Activated CD4-positive, alpha-beta T cell treated with anti-CD3 and anti-CD28 coated beads for 36 hours (primary cell): ENCODE measurements at places on chromosomes 11 and 22.

- no peak for DNase-seq
These were observed 54.6 kb downstream of the POLD3 start for GRCh38 chr11:74646954-74647353.

DNA sequence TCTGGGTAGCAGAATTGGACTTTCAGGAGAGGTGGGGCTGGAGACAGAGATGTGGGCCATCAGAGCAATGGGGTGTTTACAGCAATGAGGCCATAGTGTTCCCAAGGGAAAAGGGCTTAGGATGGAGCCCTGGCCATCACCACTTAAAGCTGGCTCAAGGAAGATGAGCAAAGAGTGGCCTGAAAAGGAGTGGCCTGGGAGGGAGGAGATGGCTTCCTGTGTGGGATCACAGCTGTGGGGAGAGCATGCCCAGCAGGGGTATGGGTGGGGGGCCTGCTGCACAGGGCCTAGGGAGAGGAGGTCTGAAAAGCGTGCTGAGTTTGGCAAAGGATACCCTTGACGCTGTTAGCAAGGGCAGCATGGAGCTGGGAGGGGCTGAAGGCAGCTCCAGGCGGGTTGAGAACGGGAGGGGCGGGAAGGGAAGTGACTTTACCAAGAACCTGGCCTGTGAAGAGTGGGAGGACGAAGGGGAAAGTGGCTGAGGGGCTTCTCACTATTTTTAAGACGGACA, 13.9 kb downstream of the LRRC32 start:
- no peak for DNase-seq

GRCh38 chr11:110710628-110711381, 1.4 kb downstream of the ARHGAP20 start:
- DNase-seq = peak; percentile 13

- peak; percentile 39 for DNase-seq
These were observed 2.3 kb downstream of the PRSS23 start for GRCh38 chr11:86802601-86803051.

DNA sequence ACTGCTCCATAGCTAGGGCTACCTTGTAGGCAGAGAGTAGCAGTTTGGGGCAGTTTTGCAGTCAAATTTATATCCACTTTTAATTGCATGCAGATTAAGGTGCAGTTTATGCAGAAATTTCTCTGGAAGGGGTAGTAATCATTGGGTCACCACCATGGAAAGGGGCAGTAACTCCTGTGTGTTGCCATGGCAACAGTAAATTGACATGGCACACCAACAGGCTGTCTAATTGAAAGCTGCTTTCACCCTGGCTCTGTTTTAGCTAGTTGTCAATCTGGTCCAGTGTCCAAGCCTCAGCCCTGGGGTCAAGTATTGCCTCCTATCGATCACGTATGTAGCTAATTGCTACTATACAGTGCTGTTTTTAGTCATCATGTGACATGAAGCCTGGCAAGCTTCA, 786.1 kb upstream of the CNTN5 start:
- DNase-seq = no peak

GRCh38 chr22:22390989-22391388, 117.6 kb downstream of the ZNF280B start:
- no peak for DNase-seq

- no peak for DNase-seq
These were observed 33.3 kb downstream of the ELF5 start for GRCh38 chr11:34480314-34480713.

GRCh38 chr11:109371444-109372176, 50.4 kb upstream of the C11orf87 start:
- DNase-seq = no peak

DNA sequence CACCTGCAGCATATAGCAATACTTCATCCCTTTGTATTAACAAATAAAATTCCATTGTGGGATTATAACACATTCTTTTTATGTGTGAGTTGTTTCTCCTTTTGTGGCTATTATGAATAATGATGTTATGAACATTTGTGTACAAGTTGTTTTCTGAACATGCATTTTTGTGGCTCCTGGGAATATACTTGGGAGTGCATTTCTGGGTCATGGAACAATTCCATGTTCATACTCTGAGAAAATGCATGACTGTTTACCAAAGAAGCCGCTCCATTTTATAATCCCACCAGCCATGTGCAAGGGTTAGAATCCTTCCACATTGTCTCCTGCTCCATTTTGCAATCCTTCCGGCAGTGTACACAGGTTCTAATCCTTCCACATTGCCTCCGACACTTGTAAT, 713.8 kb downstream of the TBC1D22A start:
- no peak for DNase-seq

DNA sequence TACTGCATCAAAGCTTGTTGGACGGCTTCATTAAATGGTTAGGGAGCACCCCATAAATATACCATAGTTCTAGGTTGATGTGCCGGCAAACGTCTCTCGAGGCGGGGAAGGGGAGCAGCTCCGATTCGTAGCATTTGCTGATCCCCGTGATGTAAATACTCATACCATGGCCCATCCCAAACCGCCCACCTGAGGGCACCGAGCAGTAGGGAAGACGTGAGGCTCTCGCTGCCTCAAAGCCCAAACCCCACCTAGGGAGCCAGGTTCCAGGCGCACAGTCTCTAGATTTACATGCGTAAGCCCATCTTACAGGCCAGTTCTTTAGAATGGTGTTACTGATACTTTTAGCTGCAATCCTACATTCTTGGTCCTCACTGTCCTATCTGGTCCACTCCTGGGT, 124.0 kb downstream of the FEZ1 start:
- DNase-seq = no peak

DNA sequence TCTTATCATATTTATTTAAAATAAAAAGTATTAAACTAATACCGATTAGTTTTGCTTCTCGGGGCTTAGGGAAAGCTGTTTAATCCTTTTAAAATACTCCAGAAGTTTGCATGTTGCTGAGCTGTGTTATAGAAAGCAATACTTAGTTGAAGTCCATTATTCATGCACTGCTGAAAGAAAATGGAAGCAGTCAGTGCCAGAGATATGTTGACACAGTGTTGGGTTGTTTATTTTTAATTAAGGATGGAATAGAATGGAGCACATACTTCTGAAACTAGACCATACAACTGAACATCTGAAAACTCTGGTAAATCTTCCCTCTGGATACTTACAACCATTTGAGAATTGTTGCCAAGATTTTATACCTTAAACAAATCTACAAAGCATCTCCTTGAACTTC, 282.7 kb upstream of the CCDC179 start:
- no peak for DNase-seq

- no peak for DNase-seq
These were observed 444.4 kb downstream of the DLG2 start for GRCh38 chr11:85182441-85183387.

GRCh38 chr11:14499560-14500180, at the start of gene COPB1:
Gene COPB1 (minus strand): TSS chr11:14499811. CDS start chr11:14498928, 883 bp downstream.
- DNase-seq = peak; percentile 96

- no peak for DNase-seq
These were observed 34.7 kb downstream of the GALNT18 start for GRCh38 chr11:11587122-11587521.

DNA sequence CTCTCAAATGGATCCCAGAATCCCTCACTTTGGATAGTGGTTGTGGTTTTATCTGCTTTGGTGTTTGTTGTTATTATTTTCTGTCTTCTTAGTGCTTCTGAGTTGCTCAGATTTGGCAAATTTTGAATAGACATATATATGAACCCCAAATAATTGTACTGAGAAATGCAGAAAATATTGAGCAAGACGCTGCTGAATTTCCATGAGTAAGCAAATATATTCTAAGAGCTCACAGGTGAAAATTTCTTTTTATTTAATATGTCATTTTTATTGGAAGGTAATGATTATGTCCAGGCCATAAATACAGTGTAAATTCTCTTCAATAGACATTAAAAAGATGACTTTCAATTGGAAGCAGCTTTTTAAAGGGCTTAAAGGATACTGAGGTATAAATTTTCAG, 152.1 kb downstream of the FAT3 start:
- no peak for DNase-seq

- no peak for DNase-seq
These were observed 378.2 kb downstream of the OPCML start for GRCh38 chr11:133154076-133154475.

DNA sequence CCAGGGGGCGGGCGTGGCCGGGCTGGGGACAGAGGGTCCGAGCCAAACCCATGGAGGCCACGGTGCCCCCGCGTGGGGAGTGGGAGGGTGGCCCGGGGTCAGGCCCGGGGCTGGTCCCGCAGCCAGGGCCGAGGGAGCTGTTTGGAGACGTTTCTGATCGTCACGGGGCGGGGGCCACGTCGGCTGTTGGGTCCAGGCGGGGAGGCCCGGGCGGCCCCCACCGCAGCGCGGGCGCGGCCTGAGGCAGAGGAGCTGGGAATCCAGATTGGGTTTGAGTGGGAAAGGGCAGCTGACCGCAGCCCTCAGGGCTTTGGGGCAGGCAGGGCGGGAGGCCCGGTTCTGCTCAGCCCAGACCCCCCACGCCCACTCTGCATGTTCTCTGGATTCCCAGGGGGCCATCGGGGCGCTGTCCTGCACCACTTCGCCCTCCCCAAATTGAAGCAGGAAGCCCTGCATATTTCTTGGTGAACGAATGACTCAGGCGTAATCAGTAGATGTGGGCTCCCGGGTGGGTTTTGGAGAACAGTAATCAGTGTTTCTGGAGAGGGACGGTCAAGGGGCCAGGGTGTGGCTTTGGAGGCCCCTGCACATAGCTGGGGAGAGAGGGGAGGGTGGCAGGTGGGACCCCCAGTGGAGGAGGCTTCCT, 583 bp downstream of the MRPL23 start:
- no peak for DNase-seq

DNA sequence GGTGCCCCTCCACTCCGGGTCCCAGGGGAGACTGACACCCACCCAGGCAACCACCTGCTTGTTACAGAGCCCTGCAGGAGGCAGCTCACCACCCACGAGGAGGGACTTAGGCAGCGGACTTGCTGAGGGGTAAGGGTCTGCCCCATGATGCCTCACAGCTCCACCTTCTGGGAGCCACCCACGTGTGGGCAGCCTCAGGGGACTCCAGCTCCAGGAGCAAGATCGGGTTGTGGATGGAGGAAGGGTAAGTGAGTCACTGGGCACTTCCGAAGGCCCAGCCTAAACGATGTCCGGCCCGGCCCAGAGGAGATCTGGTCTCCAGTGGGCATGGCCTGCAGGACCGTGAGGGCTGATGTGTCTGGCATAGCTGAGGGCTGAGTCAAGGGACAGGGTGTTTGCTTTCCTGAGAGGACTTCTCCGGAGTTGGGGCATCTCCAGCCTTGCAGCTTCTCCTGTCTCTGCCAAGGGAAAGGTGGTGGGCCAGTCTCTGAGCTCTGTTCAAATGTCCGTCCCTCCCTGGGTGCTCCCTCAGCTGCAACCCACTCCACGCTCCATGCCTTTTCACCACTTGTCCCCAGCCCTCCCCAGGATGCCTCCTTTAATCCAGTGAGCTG, 32.3 kb upstream of the P2RY2 start:
- DNase-seq = no peak

GRCh38 chr22:43994006-43994405, 30.1 kb upstream of the PARVB start:
- DNase-seq = no peak

GRCh38 chr11:55942785-55943392, 6.7 kb upstream of the OR5I1 start:
- DNase-seq = no peak

- peak; percentile 69 for DNase-seq
These were observed 7.0 kb downstream of the SEPTIN3 start for GRCh38 chr22:41976070-41976901.

- DNase-seq = peak; percentile 87
These were observed 56.8 kb downstream of the CD6 start for GRCh38 chr11:61028135-61028729.

- DNase-seq = no peak
These were observed 20.3 kb upstream of the WNT7B start for GRCh38 chr22:45997077-45997776.

DNA sequence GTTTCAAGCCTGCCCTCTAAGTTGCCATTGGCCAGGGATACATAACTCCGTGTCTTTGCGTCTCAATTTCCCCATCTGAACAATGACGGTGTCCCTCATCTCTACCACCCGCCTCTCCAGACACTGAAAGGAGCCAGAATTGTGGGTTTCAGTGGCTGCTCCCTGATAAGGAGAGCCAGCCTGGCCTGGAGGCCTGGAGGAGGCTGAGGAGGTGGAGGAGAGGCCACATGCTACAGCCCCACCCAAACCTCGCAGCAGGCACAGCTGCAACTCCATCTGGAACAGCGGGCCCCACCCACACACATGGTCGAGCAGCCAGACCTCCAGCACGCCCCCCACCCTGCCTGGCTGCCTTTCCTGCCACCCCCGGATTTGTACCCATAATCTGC, 34.4 kb upstream of the CD82 start:
- DNase-seq = no peak

DNA sequence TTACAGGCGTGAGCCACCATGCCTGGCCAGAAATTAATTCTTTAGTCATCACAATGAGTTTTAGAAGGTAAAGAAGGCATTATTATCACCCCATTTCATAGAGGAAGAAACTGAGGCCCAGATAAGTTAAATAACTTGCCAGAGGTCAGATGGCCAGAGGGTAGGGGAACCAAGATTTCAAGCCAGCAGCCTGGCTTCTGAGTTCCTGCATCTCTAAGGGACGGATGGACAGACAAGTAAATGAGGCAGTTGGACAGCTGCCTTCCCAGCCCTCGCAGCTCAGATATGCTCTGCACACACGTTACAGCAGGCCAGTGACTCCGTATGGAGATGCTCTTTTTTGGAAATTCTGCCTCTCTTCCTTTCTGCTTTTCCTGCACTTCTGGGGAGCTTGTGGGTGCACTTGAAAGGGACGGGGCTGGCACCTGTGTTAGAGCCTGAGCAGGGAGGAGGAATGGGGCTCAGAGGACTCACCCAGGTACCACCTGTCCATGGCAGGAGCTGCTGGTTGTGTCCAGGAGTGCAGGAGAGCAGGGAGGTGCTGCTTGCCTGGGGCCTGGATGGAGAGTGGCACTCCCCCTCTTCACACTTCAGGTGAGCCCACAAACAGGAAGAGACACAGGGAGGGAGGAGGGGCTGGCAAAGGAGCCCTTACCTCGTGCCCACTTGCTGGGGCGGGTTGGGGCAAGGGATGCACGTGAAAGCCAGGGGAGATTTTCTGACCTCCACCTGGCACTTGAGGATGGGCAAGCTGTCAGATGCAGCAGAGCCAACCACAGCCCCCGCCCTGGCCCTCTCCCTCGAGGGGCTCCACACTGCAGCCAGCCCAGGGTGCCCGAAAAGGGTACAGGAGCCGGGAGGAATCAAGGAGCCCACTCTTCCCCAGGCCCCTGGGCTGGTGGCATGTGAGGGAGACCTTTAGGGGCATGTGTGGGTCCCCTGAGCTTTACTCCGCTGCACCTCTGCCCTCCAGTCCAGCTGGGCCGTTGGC, 3.3 kb upstream of the FXYD2 start:
- DNase-seq = no peak

DNA sequence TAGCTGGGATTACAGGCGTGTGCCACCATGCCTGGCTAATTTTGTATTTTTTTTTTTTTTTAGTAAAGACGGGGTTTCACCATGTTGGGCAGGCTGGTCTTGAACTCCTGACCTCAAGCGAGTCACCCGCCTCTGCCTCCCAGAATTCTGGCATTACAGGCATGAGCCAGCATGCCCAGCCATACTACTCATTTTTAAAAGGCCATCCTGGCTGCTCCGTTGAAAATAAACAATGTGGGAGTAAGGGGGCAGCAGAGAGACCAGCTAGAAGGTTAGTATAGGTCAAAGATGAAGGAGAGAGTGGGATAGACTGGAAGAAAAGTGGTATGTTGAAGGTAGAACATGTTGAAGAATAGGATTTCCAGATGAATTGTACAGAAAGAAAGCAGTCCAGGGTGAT, 17.6 kb upstream of the LIN7C start:
- no peak for DNase-seq
